ENCODE measurements at places on chromosomes 16 and 17.

GRCh38 chr17:54339731-54340130 is 517.0 kb downstream of the KIF2B start:
- no peak for DNase-seq

GRCh38 chr17:79082311-79083190 is 7.9 kb downstream of the ENGASE start:
- DNase-seq = peak; percentile 67

DNA sequence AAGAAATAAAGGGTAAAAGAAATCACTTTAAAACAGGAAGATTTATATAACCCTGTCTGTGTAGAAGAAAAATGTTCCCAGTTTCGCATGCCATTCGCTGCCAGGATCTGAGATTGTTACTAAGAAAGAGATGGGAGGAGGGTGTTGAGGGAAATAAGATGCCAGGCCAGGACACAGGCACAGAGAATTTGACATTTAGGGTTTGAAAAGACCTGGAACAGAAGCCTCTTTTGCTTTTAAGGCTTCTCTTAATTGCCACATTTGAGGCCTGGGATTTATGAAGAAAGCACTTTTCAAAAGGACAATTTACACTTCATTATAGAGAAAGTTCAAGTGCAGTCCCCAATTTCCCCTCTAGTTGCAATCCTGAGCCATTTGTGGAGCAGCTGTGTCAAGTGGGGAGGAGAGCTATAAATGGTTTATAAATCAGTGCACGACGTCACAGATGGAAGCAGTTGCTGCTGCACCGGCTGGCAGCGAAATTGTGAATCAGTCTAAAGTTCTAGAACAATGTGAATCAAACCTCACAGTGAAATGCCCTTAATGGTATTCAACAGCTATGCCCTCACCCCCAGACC is 26.5 kb upstream of the C16orf87 start:
- peak; percentile 11 for DNase-seq

DNA sequence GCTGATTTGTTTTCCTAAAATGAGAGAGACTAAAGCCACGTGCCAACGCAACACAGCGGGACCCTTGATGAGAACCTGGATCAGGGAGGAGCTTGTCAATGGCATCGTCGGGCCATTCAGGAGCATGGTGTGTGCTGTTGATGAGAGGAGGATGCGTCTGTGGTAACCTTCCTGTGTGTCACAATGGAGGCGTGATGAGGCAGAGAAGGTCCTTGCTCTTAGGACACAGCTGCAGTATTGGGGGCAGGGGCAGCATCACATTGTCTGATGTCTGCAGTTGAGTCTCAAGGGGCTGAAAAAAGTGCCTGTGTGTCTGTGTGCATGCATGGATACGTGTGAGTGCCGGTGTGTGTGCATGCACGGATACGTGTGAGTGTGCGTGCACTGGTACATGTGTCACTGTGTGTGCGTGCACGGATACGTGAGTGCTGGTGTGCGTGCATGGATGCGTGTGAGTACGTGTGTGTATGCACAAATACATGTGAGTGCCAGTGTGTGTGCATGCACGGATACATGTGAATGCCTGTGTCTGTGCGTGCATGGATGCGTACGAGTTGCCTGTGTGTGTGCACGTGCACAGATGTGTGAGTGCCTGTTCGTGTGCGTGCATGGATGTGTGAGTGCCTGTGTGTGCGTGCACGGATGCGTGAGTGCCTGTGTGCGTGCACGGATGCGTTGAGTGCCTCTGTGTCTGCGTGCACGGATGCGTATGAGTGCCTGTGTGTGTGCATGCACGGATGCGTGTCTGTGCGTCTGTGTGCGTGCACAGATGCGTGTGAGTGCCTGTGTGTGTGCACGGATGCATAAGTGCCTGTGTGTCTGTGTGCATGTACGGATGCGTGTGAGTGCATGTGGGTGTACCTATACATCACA is 39.3 kb downstream of the BAIAP2 start:
- no peak for DNase-seq

- peak; percentile 59 for DNase-seq
Measured at GRCh38 chr17:50559674-50560184, 786 bp upstream of the CACNA1G start.
